ENCODE measurements at places on chromosomes 3 and 15.

DNA sequence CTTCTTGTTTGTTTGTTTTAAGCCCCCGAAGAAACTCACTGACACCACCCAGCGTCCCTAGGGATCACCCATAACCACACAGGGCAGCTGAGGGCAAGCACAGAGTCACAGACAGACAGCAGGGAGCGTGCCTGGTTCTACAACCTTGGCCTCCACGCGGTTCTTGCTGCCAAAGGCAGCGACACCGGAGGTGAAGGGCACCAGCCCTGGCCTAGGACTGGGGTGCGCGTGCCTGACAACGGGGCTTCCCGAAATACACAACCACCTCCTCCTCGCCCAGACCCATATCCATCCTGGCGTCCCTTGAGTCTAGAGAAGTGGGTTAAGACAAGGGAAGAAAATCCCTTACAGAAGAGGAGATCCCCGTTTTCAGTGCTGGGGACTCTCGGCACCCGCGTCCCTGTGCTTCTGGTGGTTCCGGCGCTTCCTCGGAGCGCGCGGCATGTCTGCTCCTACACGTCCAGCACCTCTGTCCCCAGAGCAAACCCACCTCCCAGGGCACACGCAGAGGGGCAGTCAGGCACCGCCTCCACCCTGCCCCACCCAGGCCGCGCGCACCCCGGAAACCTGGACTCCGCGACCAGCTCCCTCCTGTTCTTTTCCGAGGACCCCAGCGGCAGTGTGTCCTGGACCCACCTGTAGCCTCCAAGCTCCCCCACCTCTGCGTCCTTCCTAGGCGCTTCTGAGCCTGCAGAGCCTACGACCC lies 911 bp downstream of the RFTN1 start:
- DNase-seq, result peak; percentile 19

DNA sequence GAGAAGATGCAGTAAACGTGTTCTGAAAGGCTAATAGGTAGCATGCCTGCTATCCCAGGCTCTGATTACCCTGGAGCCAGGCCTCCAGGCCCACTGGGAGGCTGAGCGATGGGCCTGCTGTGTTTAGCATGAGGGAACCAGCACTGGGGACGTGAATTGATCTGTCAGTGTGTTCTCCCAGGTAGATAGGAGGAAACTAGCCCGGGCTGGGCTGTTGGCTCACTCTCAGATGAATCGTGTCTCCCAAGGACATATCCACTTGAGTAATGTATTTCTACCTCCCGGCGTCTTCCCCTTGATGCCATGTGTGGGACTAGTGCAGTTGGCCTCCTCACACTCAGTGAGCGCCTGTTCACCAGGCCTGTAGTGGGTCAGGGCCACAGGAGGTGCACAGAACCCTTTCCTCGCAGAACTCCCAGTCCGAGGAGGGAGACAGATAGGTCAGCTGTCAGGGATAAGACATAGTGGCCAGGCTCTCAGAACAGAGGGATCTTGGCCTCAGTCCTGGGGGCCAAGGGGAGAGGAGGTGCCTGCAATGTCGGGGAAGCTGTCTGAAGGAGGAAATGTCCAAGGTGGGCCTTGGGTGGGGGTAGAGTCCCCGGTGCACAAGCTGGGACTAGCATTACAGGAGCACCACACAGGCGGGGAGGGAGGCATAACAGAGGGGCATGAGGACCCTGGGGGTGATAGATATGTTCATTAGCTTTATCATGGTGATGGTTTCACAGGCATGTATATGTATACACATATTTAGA lies 111.7 kb downstream of the DNAJB8 start:
- no peak for DNase-seq

- no peak for DNase-seq
Observed at GRCh38 chr3:183490211-183490601, 61.8 kb upstream of the MCF2L2 start.

GRCh38 chr15:61915640-61916039 lies 144.6 kb downstream of the VPS13C start:
- no peak for DNase-seq

GRCh38 chr15:77347197-77347596 lies 72.7 kb downstream of the PEAK1 start:
- no peak for DNase-seq

GRCh38 chr3:99366663-99367429 lies 271.5 kb upstream of the COL8A1 start:
- DNase-seq, result no peak

DNA sequence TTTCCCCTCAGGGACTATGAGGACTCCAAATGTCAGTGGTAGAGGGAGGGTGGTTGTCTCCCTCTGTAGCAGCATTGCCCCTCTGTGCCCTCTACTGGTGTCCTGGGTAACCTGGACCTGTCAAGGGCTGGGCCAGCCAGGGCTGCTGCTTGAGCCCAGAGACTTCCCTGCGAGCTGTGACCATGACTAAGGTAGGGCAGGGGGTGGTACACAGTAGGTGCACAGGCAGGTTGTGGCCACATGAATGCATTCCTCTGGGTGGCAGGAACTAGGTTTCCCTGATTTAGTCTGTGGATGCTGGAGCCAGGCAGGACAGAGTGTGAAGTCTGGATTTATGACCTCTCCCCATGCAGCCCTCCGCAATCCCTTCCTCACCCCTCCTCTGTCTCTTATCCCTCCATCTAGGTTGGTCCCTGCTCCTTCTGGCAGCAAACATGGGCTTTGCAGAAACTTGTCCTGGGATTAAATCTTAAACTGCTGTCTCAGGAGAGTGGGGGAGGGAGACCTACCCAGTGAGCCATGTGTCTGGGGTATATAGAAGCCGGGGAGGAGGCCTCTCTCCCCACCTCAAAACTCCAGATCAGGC lies 8.7 kb upstream of the SEMA3F start:
- peak; percentile 66 for DNase-seq

- peak; percentile 73 for DNase-seq
Observed at GRCh38 chr15:74723754-74724334, 1.5 kb downstream of the CYP1A1 start.

DNA sequence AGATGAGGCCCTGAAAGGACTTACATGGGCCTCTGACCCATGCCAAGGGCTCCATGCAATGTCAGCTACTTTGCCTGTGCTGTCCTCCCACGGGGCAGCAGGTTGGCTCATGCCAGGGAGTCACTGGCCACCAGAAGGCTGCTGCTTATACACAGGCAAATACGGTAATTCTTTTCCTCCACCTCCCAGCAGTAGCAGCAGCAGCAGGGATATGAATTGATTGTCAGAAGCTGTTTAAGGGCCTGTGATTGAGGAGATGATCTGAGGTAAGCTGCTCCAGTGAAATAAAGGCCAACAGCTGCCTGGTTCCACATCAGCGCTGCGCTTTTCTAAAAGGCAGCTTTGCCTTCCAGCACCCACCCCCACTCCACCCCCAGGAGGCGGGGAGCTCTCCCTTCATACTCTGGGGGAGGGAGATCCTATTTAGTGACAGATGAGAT lies 250.5 kb downstream of the SHQ1 start:
- DNase-seq, result no peak

GRCh38 chr15:69058830-69059556 lies 44.5 kb downstream of the NOX5 start:
- peak; percentile 60 for DNase-seq

- DNase-seq, result peak; percentile 19
Observed at GRCh38 chr15:50066202-50066601, 52.8 kb downstream of the ATP8B4 start.

GRCh38 chr15:86735247-86736040 lies 655.8 kb downstream of the AGBL1 start:
- DNase-seq, result peak; percentile 15

Data from foreskin keratinocyte (primary cell).